ENCODE measurements at places on chromosomes 1 and 21.
A peak's percentile ranks its signal among the peaks of the same experiment; 100 is the strongest.

- ATAC-seq: no peak
Observed at GRCh38 chr1:25898223-25899015, 7.8 kb downstream of the STMN1 start.

- no peak for ATAC-seq
Observed at GRCh38 chr21:45291613-45292398, 4.1 kb upstream of the POFUT2 start.

- ATAC-seq: peak; percentile 48
Observed at GRCh38 chr1:101291562-101292380, 55.0 kb downstream of the S1PR1 start.

DNA sequence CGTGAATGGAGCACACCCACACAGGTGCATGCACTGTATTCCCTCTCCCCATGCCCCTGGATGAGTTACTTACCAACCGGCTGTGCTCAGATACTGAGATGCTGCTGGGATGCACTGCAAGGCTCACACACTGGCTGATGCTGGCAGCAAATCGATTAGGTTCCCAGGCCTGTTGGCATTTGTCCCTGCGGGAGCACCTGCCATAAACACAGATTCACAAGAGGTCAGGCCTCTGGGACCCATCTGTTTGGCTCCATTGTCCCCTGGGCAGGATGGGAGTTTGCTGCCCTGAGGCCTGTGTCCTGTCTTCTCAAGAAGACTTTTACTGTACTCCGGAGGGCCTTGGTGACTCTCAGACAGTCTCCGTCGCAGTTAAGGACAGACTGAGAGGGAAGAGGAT is 145.4 kb downstream of the PLXNA2 start:
- no peak for ATAC-seq

- ATAC-seq: peak; percentile 11
Observed at GRCh38 chr1:89602871-89603404, 30.0 kb upstream of the LRRC8C start.

- ATAC-seq: peak; percentile 43
Observed at GRCh38 chr1:45230537-45230936, 24.1 kb upstream of the ZSWIM5 start.

GRCh38 chr1:248834343-248834940 is 3.6 kb upstream of the ZNF672 start:
- no peak for ATAC-seq
